WTC11 (cell line): ENCODE measurements at places on chromosomes 6 and 20. TPM values are rescaled to one million over a fixed set of nuclear protein-coding genes. Genes with fewer than 3 reads are reported as not detected.

DNA sequence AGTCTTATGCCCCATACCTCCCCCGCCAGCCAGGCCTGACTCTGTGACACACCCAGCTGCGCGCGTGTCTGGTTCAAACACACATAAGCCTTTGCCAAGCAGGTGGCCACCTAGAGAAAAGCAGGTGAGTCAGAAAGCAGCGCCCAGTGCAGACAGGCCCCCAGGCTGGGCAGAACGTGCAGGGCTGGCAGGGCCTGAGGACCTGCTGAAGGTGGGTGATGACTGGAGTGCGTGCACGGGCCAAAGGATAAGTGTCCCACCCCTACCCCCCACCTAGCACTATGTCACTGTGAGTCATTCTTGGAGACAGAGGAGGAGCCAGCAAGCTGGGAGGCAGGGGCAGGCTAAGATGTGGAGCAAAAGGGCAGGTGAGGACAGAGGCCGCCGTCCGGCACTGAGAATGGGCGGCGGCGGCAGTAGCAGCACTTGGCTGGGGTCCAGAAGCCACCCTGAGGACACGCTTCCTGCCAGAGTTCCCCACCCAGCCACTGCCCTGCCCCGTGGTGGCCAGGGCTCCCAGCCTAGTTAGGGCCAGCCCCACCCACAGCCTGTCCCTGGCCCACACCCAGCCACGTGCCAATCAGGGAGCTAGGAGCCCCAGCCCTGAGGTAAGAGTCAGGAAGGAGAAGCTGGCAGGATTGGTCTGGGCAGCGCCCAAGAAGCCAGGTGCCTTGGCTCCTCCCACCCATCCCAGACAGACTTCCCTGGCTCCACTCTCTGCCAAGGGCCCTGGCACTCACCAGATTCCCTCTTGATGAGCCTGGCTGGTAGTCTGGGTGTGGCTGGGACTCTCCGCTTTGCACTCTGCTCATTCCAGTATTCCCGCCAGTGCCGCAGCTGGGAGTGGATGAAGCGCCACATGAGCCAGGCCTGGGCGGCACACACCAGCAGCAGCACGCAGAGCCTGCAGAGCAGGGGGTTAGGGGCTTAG lies 72.7 kb downstream of the TRAM2 start:
- no peak for DNase-seq
- no peak overlapping the region for H3K4me3 ChIP-seq
- H3K36me3 ChIP-seq = peaks cover 31% of the 10 kb centered on the region
- H3K27me3 ChIP-seq = no peaks in the 10 kb centered on the region
- H3K4me1 ChIP-seq = peaks cover 13% of the 10 kb centered on the region

GRCh38 chr6:49142421-49143151 lies 320.5 kb downstream of the MMUT start:
- H3K27me3 ChIP-seq = no peaks in the 10 kb centered on the region
- H3K27ac ChIP-seq = no peak overlapping the region
- peak overlapping the region; percentile 10; the same call in 1 of the 2 replicates for H3K4me3 ChIP-seq
- H3K4me1 ChIP-seq = peaks cover 38% of the 10 kb centered on the region
- no peak for DNase-seq

ADGRB3 gene
- total RNA-seq = 1.0 to 1.9 TPM (median 1.2 TPM) in 3 replicates

VSTM2L gene
- total RNA-seq = 1.7 to 2.1 TPM (median 1.9 TPM) in 3 replicates

HNF4A gene
- total RNA-seq = 0.15 to 0.37 TPM (median 0.21 TPM) in 3 replicates

DNA sequence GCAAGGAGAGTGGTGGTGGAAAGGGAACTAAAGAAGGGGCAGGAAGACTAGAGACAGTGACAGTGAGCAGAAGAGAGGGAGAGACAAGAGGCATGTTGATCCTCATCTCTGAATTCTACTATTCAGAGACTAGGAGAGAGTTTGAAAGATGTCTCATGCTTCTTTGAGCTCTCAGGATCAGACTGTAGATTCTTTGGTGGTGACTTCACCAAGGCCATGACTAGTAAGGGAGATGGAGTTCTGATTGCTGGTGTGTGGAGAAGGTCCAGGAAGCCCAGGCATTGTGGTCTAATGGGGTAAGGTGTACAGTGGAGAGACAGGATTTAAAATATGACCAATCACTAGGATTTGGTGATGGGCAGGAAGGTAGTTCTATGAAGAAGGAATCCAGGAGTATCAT lies 713 bp downstream of the WFDC9 start:
- peaks cover 4% of the 10 kb centered on the region; the same call in 1 of the 2 replicates for H3K27me3 ChIP-seq
- H3K36me3 ChIP-seq = no peaks in the 10 kb centered on the region
- no peak overlapping the region for H3K4me3 ChIP-seq
- DNase-seq = no peak

TFAP2A gene
- 0.27 to 0.42 TPM (median 0.30 TPM) in 3 replicates for total RNA-seq

MATN4 gene
- total RNA-seq = 1.9 to 2.5 TPM (median 2.2 TPM) in 3 replicates

- no peak overlapping the region for H3K27ac ChIP-seq
- H3K27me3 ChIP-seq = no peaks in the 10 kb centered on the region
- H3K36me3 ChIP-seq = no peaks in the 10 kb centered on the region
Observed at GRCh38 chr6:46584586-46584985, 68.0 kb downstream of the CYP39A1 start.

- no peak for DNase-seq
- no peak overlapping the region for H3K27ac ChIP-seq
- no peak overlapping the region for H3K4me3 ChIP-seq
- peaks cover 4% of the 10 kb centered on the region; the same call in 1 of the 2 replicates for H3K4me1 ChIP-seq
Observed at GRCh38 chr6:91447530-91448254, 860.8 kb upstream of the MAP3K7 start.

GRCh38 chr20:51399006-51399890 lies 143.3 kb downstream of the NFATC2 start:
- H3K4me3 ChIP-seq = no peak overlapping the region
- no peak for DNase-seq
- no peaks in the 10 kb centered on the region for H3K36me3 ChIP-seq
- H3K27me3 ChIP-seq = peaks cover 2% of the 10 kb centered on the region; the same call in 1 of the 2 replicates
- peaks cover 27% of the 10 kb centered on the region for H3K4me1 ChIP-seq

DNA sequence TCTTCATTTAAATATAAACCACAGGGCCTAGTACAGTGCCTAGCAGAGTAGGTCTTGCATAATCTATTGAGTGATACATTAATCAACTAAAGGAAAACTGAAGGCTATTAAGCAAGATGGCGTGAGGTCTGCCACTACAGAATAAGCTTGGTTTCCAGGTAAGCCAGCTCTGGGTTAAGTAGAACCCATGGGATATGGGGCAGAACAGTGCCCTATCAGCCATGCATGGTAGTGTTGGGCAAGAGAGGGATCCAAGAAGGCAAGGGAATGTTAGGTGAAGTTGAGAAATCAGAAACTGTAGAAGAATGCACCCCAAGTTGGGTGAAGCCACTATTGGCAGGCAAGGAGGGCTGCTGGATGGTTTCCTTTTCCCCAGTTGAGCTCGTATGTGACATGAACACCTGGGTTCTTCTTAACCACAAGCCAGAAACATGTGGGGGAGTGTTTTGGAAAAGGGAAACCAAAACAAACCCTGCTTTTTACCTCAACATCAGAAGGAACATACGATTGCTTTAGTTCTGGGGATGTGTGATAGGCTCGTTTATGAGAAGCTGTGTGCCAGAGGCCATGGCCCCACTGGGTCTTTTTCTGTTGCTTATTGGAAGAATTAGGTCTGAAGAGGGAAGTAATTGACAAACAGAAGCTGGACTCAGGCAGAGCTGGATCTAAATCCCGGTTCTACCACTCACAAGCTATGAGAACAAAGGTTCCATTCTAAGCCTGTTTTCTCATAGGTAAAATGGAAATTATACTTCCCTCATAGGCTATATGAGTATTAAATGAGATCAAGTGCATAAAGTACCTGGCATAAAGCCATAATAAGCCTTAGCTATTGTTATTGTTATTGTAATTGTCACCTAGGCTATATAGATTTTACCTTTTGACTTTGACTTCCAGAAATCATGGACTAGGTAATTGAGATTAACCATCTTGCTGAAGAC lies 33.5 kb downstream of the NEDD9 start:
- H3K36me3 ChIP-seq = peaks cover 10% of the 10 kb centered on the region; the same call in 1 of the 2 replicates
- no peaks in the 10 kb centered on the region; the same call in 1 of the 2 replicates for H3K27me3 ChIP-seq
- no peak for DNase-seq
- H3K27ac ChIP-seq = no peak overlapping the region
